HCT116 (cell line): ENCODE measurements at places on chromosomes 3 and 15. TPM values are rescaled to one million over a fixed set of nuclear protein-coding genes. Genes with fewer than 3 reads are reported as not detected.

- no peak for DNase-seq
These were observed 40.9 kb downstream of the PML start for GRCh38 chr15:74035121-74036017.

GRCh38 chr3:30155755-30156154, 450.6 kb upstream of the TGFBR2 start:
- DNase-seq = no peak

DNA sequence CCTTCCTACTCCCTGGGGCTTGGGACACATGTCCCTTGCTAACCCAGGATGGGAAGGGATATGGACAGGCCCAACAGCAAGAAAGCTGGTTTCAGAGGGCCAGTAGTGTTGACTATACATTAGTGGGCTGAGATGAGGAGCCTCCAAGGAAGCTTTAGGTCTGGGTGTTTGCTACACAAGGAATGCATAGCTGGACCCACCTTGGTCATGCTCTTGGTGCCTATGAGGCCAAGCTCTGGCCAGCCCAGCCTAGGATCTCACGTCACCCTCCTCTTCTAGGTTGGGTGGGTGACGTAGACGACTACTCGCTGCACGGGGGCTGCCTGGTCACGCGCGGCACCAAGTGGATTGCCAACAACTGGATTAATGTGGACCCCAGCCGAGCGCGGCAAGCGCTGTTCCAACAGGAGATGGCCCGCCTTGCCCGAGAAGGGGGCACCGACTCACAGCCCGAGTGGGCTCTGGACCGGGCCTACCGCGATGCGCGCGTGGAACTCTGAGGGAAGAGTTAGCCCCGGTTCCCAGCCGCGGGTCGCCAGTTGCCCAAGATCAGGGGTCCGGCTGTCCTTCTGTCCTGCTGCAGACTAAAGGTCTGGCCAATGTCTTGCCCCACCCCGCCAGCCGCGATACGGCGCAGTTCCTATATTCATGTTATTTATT, 653 bp upstream of the WDR6 start:
- no peak for DNase-seq

UNC13C gene
- total RNA-seq = not detected

- DNase-seq = no peak
These were observed 26.2 kb downstream of the RARB start for GRCh38 chr3:25454005-25454927.

TMEM62 gene
- 8.8 TPM for total RNA-seq

GRCh38 chr3:182583545-182583944, 209.8 kb upstream of the ATP11B start:
- DNase-seq = no peak

GRCh38 chr3:125634336-125634950, 39.1 kb upstream of the OSBPL11 start:
- no peak for DNase-seq

DNA sequence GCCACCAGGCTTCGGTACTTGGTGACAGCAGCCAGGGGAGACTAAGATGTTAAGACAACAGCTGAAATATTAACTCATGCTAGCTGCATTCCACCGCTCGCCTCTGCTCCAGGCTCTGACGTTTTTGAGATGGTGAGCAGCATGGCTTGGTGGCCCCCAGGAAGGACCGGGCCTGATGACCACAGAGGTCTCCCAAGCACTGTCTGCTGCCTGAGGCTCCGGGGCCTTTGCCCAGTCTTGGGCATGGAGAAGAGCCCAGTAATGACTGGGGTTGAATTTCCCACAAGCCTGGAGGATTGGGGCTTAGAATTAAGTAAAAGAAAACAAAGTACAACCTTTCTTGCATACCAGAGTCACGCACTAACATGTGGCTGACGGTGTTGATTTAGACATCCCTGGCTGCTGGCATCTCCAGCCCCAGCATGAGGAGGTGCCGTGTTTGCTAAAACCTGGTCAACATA, 243.6 kb upstream of the LYSMD4 start:
- no peak for DNase-seq

DNA sequence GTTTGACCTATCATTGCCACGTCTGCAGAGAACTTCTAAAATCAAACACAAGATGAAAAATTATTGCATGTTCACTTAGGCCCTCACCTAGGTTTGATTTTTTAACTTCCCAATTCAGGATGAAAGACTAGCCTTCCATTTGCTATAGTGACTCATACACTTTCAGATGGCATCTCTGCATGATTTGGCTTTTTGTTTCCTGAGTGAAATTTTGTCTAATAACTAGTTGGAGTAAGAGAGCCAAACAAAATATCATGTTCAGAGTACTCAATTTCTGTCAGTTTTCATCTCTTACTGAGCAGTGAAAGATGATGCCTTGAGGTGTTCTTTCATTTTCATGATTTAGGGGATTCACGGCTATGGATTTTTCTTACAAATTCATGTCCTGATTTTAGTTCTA, 122.9 kb downstream of the NSUN3 start:
- no peak for DNase-seq

FBXW12 gene
- not detected for total RNA-seq

NOX5 gene
- total RNA-seq = 0.91 TPM

GRCh38 chr3:14867936-14868570, 49.3 kb downstream of the FGD5 start:
- DNase-seq = no peak

GRCh38 chr3:77524946-77525682, 485.2 kb downstream of the ROBO2 start:
- DNase-seq = no peak

ADAMTSL3 gene
- 0.05 TPM for total RNA-seq

DNA sequence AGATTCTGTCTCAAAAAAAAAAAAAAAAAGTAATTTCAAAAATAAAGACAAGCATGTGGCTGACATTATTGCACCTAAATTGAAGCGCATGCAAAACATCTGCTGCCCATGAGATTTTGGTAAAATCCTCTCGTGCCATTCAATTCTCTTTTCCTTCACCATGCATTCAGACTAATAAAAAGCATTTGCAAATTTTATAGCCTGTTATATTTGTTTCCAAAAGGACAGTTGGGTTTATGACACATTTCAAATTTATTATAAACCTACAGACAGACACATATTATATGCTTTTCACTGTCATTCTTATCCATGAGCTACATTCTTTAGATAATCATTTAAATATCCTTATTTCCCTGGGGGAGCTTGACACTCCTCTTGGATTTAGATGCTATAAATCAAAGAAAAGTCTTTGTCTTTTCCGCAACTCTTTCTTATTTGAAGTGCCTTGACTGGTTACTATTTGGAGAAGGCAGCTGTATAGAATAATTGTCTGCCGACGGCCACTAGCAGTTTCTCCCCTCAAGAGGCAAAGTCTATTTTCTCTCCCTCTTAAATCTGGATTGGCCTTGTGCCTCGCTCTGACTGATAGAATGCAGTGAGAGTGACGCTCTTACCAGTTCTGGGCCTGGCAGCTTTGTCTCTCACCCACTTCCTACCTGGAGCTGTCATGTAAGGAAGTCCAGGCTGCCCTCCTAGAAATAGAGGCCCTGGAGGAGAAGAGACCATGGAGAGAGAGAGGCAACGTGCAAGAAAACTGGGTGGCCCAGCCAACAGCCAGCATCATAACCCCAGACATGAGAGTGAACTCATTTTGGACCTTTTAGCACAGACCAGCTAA, 6.8 kb upstream of the LRIG1 start:
- DNase-seq = no peak

DNA sequence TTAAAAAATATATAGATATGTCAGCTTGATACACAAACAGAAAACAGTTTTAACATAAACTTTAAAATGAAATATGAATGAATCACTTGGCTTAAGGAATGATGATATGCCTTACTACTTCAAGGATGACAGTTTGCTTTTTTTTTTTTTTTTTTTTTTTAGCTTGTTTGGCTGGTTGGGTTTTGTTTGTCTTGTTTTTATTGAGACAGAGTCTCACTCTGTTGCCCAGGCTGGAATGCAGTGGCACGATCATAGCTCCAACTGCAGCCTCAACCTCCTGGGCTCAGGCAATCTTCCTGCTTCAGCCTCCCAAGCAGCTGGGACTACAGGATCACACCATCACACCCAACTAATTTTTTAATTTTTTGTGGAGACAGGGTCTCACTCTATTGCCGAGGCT, 14.5 kb downstream of the LRRC2 start:
- no peak for DNase-seq

- DNase-seq = peak; percentile 35
These were observed 42.5 kb downstream of the TAMM41 start for GRCh38 chr3:11803977-11804892.

MORC1 gene
- total RNA-seq = not detected

DNA sequence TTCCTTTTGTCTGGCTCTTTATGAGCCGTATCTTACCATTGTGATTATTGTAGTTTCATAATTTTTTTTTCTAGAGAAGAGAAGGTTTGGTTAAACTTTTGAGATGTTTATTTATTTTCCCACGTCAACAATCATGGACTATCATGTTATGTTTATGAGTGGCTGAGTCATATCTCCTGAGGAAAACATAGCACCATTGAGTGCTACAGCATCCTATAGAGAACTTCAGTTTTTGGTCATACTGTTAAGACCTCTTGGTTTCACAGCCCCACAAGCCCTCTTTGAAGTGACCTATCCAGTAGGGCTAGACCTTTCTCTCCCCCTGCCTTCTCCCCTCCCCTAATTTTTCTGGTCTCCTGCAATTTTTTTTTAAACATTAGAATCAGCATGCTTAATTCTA, 20.8 kb downstream of the PIK3CA start:
- no peak for DNase-seq

C3orf85 gene
- total RNA-seq = not detected

- DNase-seq = no peak
These were observed 422.2 kb downstream of the GBE1 start for GRCh38 chr3:81339040-81339845.

- no peak for DNase-seq
These were observed 135.0 kb upstream of the DPH6 start for GRCh38 chr15:35680951-35681350.

TICRR gene
- 24.8 TPM for total RNA-seq

DNA sequence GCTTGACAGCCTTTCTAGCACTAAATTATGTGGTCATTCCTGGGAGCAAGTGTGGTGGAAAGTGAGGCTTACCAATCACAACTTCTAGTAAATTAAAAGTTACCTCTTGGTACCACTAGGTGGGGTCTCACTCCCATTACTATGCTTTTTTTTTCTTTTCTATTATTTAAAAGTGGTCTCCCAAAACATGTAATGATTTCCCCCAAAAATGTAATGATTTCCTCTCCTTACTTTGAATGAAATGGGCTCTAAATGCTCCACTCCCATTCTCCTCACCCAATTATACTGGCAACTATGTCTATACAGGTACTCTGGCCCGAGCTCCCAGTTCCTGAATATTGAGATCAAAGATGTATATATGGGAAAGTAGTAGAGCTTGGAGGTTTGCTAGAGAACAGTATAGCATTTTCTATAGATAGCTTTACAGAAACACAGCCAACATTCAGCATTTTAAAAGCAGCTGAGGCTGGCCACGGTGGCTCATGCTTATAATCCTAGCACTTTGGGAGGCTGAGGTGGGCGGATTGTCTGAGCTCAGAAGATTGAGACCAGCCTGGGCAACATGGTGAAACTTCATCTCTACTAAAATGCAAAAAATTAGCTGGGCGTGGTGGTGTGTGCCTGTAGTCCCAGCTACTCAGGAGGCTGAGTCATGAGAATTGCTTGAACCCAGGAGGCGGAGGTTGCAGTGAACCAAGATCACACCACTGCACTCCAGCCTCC, 70.9 kb downstream of the DCUN1D1 start:
- DNase-seq = no peak

GPR171 gene
- not detected for total RNA-seq

- DNase-seq = no peak
These were observed 969.4 kb downstream of the NTRK3 start for GRCh38 chr15:87287156-87287555.

GRCh38 chr15:84833447-84834228, 16.5 kb downstream of the ALPK3 start:
- no peak for DNase-seq

- no peak for DNase-seq
These were observed 45.4 kb upstream of the RAD18 start for GRCh38 chr3:9008550-9009255.

- no peak for DNase-seq
These were observed 41.4 kb downstream of the SACM1L start for GRCh38 chr3:45730409-45731154.

- DNase-seq = no peak
These were observed 243.2 kb downstream of the NSUN3 start for GRCh38 chr3:94305835-94306611.

GRCh38 chr3:146218880-146219866, 31.7 kb downstream of the PLSCR4 start:
- no peak for DNase-seq

DNA sequence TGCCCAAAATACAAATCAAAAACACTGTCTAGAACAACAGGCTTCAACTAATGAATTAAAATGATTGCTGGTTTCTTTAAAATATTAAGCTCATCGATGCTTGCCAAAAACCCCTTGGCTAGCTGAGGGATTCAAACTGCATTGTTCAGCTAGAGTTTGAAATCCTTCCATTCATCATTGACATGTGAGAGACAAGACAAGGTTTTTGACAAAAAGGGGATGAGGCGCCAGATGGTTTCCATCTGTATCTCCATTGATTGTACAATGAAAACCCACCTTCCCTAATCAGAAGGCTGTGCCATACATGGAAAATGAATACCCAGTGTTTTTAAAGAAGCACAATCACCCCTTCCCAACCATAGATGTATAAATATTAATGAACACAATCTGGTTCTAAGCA, 67.8 kb downstream of the THRB start:
- no peak for DNase-seq

- no peak for DNase-seq
These were observed 762 bp upstream of the IQSEC1 start for GRCh38 chr3:13074006-13074375.

DNA sequence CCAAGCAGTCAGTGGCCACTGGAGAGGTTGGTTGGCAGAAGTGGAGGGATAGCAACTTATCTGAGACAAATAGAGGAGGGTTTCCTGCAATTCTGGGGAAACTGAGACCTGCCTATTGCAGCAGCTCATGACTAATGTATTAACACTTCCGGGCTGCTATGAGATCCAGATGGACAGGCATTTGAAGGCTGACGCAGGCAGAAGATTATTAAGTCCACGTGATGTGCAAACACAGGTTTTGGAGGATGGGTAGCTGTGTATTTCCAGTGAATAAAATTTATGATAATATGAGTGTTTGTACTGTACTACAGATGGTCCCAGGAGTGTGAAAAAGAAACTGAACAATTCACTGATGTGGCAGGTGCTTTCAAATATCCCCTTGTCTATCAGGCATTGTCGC, 28.5 kb upstream of the CFAP161 start:
- DNase-seq = no peak

ISL2 gene
- total RNA-seq = 11.6 TPM

GRCh38 chr3:158134363-158134762, 24.5 kb downstream of the RSRC1 start:
- DNase-seq = no peak

GRCh38 chr3:32198714-32199113, 39.8 kb upstream of the CMTM8 start:
- DNase-seq = no peak

SPG11 gene
- total RNA-seq = 34.8 TPM

ROBO1 gene
- total RNA-seq = 0.27 TPM

GOLGA6A gene
- total RNA-seq = 0.39 TPM

- DNase-seq = no peak
These were observed 52.3 kb upstream of the PIAS1 start for GRCh38 chr15:68001811-68002210.

- DNase-seq = no peak
These were observed 27.2 kb upstream of the ABHD17C start for GRCh38 chr15:80667936-80668335.
